ENCODE measurements at places on chromosomes 4 and X.

DNA sequence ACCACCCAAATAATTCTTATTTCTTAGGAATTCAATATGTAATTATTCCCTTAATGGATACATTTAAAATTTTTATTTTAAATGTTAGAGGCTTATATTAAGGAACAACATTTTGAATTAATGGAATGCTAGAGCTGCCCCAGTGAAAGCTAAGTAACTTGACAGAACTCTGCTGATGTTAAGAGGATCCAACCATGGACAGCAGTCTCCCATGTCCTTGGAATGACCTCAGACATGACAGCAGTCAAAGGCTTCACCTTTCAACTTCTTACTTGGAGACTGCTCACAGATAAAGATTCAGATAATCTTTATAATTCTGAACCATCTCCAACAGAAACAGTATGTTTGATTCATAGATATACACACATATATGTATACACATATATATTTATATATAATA is 17.2 kb downstream of the PDLIM3 start:
- H3K4me3 ChIP-seq, result no peak overlapping the region
- no peak for DNase-seq
- no peaks in the 10 kb centered on the region for H3K27me3 ChIP-seq
- no peak overlapping the region for H3K27ac ChIP-seq
- peaks cover 2% of the 10 kb centered on the region for H3K4me1 ChIP-seq

DNA sequence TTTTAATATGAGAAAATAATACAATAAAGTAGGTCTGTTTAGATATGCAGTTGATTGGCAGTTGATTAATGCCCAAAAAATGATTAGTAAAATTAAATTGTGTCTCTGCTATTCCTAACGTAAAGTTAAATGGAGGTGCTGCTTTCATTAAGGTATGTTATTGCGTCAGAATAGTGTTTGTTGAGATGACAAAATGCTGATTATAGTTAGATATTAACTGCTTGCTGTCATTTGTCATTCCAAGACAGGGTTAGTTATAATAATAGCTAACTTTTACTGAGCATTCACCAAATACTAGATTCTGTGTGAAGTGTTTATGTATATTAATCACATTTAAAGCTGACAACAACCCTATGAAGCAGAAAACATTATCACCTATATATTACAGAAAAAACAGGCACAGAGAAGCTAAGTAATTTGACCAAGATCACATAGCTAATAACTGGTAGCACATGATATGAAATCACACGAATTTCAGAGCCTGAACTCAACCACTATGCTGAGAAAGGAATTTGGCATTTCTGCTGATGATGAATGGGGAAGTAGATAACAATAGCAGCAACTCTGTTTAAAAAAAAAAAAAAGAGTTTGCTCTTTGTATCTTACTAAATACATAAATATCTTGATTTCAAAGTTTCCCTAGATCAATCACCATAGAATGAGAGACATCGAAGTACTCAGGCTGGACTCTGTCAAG is 59.7 kb upstream of the WDR44 start:
- H3K27me3 ChIP-seq, result no peaks in the 10 kb centered on the region
- no peak overlapping the region for H3K27ac ChIP-seq
- no peaks in the 10 kb centered on the region for H3K36me3 ChIP-seq
- no peak for DNase-seq

- DNase-seq, result no peak
- no peaks in the 10 kb centered on the region for H3K4me1 ChIP-seq
- H3K4me3 ChIP-seq, result no peak overlapping the region
- no peaks in the 10 kb centered on the region for H3K36me3 ChIP-seq
These were observed 732.5 kb downstream of the ARAP2 start for GRCh38 chr4:35511851-35512250.

- no peaks in the 10 kb centered on the region for H3K27me3 ChIP-seq
These were observed 325.8 kb upstream of the GALNT7 start for GRCh38 chr4:172842779-172843178.

GRCh38 chr4:45121426-45121975 is 395.1 kb upstream of the GNPDA2 start:
- no peak overlapping the region for H3K27ac ChIP-seq
- H3K36me3 ChIP-seq, result no peaks in the 10 kb centered on the region
- no peaks in the 10 kb centered on the region for H3K4me1 ChIP-seq
- no peak overlapping the region for H3K4me3 ChIP-seq
- no peak for DNase-seq

GRCh38 chrX:74514384-74514783 is 93.1 kb downstream of the SLC16A2 start:
- H3K27me3 ChIP-seq, result no peaks in the 10 kb centered on the region
- DNase-seq, result no peak
- no peaks in the 10 kb centered on the region for H3K36me3 ChIP-seq

Data from GM23248 (cell line).